ENCODE measurements at places on chromosomes 16 and 17.

DNA sequence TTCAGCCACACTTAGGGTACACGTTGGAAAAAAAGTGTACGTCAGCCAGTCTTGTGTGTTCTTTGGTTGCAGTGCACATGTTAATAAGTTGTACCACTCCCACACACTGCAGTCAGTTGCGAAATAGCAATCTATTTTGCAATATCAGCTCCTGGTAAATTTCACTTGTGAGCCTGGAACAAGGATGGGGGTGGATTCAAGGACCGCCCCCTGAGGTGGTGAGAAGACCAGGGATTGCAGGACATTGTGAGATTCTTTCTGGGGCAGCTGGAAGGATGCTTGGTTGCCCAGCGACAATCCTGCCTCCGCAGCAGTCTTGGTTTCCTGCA is 78.6 kb upstream of the ZFHX3 start:
- DNase-seq, result no peak

GRCh38 chr17:376936-377863 is 24.6 kb upstream of the RPH3AL start:
- DNase-seq, result no peak

- DNase-seq, result no peak
These were observed 6.0 kb downstream of the HELZ start for GRCh38 chr17:67238991-67239390.

GRCh38 chr17:77649717-77650211 is 308.7 kb upstream of the TNRC6C start:
- no peak for DNase-seq

DNA sequence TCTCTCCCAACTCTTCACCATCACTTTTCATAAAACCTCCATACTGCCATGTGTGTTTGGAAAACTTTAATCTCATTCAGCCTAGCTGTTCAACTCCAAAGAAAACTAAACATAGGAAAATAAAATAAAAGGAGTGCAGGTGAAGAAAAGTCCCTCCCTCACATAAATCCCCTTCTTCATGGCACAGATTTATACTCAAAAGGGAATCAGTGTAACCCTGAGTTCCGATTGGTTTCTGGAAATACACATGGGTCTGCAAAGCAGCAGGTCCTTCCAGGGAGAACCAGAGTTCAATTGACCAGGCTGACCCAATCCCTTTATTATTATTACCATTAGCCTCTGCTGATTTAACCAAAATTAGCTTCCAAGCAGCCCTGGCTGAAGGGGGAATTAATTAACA is 8.9 kb upstream of the HOXB2 start:
- no peak for DNase-seq
